RPMI8226 (cell line): ENCODE measurements at places on chromosomes 16 and 17.

- DNase-seq, result no peak
These were observed 29.6 kb downstream of the NMT1 start for GRCh38 chr17:45090711-45091110.

DNA sequence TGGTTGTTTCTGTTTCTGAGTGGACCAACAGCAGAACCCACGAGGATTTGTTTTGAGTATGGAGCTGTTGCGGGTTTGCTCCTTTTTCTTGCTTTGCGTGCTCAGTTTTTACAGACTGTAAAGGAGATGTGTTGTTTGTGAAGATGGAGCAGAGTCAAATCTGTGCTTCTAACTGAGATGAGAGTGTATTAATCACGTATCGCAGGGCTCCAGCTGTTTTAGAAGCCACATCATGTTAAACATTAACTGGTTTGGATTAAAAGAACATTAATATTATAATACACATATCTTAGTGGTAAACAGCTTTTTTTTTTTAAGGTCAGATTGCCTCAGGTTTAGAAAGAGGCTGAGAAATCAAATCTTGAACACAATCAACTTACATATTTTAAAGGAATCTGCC lies 69.4 kb downstream of the YPEL2 start:
- DNase-seq, result no peak

GRCh38 chr16:55242667-55243066 lies 81.3 kb upstream of the IRX6 start:
- DNase-seq, result no peak

DNA sequence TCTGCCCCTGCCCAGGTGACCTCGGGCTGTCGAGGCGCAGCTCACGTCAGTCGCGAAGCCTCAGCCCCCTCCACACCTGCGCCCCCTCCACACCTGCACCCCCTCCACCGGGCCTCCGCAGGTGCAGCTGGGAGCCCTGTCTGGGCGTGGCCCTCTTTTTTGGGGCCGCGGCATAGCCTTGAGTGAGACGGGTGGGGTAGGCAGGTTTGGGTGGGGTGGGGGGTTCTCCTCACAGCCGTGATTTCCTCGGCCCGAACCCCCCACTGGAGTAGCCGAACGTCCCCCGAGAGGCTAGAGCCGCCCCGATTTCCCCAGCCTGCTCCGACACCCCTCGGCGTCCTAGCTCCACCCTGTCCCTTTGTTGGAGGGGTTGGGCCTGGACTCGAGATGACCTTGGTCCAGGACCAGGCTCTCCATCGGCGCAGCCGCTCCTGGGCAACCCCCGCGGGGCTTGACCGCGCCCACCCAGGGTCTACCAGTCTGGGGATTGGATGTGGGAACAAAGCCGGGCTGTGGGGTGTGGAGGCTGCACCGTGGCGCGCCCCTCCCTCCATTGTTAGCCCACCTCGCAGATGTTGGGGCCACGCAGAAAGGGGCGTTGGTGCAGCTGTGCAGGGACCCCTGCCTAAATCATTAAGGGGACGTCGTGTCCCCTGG lies 626 bp downstream of the TUBB3 start:
- peak; percentile 16 for DNase-seq

GRCh38 chr16:15972046-15972868 lies 22.8 kb downstream of the ABCC1 start:
- no peak for DNase-seq

DNA sequence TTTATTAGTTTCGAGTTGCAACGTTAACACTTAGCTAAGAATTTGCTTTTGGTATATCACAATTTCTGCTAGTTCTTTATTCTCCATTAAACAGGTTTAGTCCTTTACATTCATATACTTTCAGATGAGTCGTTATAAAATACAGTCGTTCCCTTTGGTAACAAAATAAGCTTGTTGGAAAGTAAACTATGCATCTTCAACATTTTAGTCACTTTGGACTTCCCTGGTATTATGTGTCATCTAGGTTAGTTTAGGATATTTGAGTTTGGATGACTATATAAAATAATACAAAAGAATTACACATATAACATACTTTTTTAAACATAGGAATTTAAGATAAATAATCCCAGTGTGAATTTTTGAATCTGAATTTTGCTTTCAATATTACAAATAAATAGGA lies 351.5 kb downstream of the BCAS3 start:
- DNase-seq, result no peak

DNA sequence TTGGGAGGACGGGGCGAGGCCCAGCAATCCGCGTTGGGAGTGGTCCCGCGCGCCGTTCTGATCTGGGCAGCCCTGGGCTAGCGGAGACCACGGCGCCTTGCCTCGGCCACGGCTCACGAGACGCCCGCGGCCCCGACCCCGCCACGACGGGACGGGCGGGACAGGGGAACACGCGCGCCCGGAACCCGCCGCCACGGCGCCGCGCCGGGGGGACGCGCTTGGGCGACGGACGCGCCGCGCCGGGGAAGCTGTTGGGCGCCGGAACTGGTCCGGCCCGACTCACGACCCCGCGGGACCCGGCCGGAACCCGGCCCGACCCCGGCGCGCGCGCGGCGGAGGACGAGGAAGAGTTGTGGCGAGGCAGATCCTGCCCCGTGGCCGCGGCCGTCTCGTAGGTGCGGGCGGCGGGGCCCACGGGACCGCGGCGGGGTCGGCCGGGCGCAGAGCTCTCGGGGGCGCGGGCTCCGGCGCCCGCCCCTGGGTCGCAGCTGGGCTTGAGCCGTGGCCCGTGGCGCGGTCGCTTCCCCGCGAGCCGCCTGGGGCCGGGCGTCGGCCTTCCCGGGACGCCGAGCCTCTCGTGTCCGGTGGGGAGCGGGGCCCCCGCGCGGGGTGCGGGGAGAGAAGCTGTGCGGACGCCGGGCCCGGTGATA lies at the start of gene ACSF3:
Gene ACSF3, plus strand, starts transcription at position 251 of the 650 bp plus-strand sequence. CDS start 6,830 bp downstream, outside the sequence.
- DNase-seq, result peak; percentile 72

DNA sequence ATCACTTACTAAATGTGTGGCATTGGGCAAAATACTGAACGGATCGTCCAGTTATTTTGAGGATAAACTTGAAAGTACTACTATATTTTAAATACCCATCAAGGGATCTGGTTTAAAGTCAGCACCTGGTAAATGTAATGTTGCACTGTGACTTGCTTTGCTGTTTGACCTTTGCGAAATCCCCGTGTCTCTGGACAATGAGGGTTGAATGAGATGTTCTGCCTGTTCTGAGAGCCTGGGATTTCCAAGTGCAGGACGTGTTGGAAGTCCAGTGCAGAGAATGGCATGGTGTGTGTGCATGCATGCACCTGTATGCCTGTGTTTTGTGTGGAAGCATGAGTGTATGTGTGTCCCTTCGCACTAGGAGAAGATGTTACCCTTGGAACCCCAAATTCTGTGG lies 106.6 kb downstream of the N4BP1 start:
- DNase-seq, result no peak

DNA sequence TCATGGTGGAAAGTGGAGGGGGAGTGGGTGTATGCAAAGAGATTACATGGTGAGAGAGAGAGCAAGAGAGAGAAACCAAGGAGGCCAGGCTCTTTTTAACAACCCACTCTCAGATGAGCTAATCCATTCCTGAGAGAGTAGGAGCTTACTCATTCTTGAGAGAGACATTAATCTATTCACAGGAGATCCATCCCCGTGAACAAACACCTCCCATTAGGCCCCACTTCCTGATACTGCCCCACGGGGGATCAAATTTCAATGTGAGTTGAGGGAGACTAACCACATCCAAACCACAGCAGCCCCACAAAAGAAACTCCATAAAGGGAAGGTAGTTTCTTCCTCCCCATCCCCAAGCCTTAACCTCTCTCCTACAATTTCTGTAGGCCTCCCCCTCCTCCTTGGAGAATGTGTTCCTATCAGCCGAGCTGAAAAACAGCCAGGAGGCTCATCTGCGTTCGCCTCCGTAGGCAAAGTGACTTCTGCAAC lies 450.0 kb downstream of the NPIPA7 start:
- DNase-seq, result no peak

- DNase-seq, result peak; percentile 82
These were observed 13.5 kb upstream of the ABAT start for GRCh38 chr16:8660841-8661301.

GRCh38 chr16:84199861-84200260 lies 8.9 kb downstream of the ADAD2 start:
- no peak for DNase-seq

- no peak for DNase-seq
These were observed 932 bp upstream of the MYBBP1A start for GRCh38 chr17:4555873-4556759.

DNA sequence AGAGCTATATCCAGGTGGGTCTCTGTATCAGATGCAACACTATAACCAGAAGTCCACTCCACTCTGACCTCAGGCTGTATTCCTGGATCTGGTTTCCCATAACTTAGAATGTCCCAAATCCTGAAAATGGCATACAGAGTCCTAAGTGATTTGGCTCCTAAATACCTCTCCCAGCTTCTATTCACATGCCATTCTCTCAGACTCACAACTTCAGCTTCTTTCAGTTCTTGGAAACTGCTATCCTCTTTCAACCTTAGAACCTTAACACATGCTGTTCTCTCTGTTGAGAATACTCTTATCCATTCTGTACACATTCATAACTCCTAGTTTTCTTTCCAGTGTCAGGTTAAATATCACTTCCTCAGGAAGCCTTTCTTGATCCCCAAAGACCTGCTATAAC lies 132.0 kb downstream of the BRIP1 start:
- no peak for DNase-seq

DNA sequence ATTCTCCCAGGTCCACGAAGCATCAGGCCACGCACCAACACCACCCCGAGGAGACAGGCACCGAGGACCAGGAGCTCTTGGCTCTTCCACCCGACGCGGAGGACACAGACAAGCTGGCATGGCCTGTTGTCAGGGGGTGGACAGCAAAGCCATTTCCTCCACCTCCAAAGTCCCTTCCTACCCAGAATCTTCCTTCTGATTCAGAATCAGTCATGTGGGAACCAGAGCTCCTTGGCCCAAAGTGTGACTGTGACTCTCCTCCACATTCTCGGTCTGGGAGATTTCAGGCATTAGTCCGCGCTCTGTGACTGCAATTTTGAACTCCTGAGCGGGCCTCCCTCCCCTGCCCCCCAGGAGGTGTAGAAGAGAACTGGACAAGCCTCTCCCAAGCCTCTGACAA lies 9.2 kb downstream of the DNAH17 start:
- no peak for DNase-seq

GRCh38 chr16:50271148-50272041 lies 5.0 kb downstream of the ADCY7 start:
- DNase-seq, result peak; percentile 1

GRCh38 chr16:10338426-10338825 lies 47.4 kb upstream of the ATF7IP2 start:
- peak; percentile 39 for DNase-seq

GRCh38 chr16:76461836-76462235 lies 184.6 kb downstream of the CNTNAP4 start:
- DNase-seq, result no peak

GRCh38 chr16:15690296-15690695 lies 40.3 kb downstream of the NDE1 start:
- no peak for DNase-seq

DNA sequence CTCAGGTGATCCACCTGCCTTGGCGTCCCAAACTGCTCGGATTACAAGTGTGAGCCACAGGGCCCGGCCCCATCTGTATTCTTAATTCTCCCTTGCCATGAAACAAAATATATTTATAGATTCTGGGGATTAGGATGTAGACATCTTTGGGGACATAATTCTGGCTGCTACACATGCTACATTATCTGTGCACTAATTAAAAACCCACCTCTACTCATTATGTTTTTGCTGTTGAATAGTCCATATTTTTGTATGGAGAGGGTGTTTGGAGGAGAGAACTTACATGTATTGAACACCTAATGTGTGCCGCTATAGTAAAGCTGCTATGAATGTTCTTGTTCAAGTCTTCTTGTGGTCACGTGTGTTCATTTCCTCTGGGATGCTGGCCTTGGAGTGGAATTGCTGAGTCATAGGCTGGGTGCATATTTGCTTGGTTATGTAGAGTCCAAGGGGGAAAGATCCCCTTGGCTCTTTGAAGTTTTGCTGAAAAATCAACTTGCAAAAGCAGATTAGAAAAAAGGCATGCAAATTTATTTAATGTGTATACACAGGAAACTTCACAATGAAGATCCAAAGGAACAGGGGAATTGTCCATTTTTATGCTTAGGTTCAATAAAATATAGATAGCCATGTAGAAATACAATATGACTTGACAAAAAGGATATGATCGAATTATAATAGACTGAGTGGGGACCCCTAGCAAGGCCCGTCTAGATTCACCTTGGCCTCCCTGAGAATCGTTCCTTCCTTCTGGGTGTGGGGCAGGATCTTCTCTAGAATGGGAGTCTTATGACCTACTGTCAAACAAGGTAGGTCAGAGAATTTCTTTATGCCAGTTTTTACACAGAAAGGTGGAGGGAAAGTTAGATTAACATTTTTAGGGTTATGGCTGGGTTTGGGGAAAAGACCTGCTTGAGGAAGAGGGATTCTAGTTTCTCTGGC lies 42.1 kb upstream of the GPRC5B start:
- no peak for DNase-seq

DNA sequence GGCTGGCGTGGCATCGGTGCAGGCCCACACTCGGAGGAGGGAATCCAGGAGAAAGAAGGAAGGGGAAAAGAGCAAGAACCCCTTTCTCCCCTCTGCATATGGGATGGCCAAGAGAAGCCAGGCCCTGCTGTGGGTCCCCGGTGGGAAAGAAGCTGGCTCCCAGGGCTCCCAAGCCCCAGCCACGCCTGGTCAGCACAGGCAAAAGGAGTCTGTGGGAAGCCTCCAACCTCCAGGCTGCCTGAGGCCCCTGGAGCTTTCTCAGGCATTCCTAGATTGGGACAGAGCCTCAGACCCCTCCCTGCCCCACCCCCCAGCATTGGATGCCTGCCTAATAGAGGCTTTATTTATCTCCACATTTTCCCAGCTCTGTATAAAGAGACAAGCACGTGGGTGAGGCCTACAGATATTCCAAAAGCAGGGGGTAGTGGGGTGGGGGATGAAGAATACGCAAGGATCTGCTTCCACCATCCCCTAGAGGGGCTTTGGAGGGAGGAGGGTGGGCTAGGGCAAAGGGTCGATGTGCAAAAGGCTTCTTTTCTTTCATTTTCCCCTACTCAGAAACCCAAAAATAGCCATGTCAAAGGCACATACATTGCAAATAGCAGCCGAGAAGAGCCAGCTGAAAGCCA lies 56.4 kb downstream of the MPRIP start:
- DNase-seq, result no peak

- no peak for DNase-seq
These were observed 65.8 kb downstream of the FTO start for GRCh38 chr16:53769787-53770186.

DNA sequence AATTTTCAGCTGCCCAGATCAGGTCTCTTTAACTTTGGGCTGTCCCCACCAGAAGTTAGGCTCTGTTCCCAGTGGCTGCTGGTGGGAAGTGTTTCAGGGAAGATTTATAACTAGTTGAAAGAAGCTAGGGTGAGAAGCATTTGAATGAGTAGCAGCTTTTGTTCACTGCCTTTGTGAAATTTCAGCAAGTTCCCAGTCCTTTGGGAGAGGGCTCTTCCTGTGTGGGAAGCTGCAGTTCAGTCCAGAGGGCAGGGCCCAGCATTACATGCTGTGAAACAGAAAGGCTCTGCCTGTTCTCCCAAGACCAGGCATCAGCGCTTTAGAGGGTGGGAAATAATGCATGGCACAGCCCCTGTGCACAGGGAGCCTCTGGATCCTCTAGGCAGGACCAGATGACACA lies 17.8 kb downstream of the PROCA1 start:
- no peak for DNase-seq
